Thyroid gland (tissue), 4 donors: ENCODE measurements at places on chromosomes 5 and 9. TPM values are rescaled to one million over a fixed set of nuclear protein-coding genes. Genes with fewer than 3 reads are reported as not detected.

GABRB2 gene
- total RNA-seq, result 2.0 TPM

- no peak for DNase-seq
These were observed 22.3 kb upstream of the NEURL1B start for GRCh38 chr5:172618574-172619365.

DNA sequence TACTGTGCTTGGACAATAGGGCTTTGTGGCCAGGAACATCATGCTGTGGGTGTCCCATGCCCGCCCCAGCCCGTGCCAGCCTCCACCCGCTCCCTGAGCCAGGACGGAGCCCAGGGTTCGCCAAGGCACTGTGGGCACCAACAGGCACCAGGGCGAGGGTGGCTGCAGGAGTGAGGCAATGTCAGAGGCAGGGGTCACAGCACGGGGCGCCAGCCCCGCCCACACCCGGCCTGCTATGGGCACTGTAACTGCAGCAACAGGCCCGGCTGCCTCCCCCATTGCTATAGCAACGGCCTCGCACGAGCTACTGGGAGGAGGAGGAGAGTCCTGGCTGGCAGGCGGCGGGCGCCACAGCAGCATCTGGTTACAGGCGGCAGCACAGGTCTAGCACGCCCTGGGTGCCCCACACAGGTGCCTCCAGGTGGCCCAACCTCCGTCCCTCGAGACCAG lies 2.5 kb downstream of the ABCA2 start:
- peak; percentile 89 for DNase-seq

GRCh38 chr9:8390571-8390970 lies 591.0 kb upstream of the DMAC1 start:
- DNase-seq, result no peak

TAF1L gene
- not detected for total RNA-seq

- DNase-seq, result no peak
These were observed 48.8 kb upstream of the FREM1 start for GRCh38 chr9:14958989-14959388.

FOXB2 gene
- not detected for total RNA-seq

GRCh38 chr5:180424094-180424493 lies 70.1 kb upstream of the CNOT6 start:
- DNase-seq, result no peak
